ENCODE measurements at places on chromosomes 2 and 18.
A peak's percentile ranks its signal among the peaks of the same experiment; 100 is the strongest.

- no peak for DNase-seq
Observed at GRCh38 chr2:119838179-119838578, 78.5 kb downstream of the PTPN4 start.

DNA sequence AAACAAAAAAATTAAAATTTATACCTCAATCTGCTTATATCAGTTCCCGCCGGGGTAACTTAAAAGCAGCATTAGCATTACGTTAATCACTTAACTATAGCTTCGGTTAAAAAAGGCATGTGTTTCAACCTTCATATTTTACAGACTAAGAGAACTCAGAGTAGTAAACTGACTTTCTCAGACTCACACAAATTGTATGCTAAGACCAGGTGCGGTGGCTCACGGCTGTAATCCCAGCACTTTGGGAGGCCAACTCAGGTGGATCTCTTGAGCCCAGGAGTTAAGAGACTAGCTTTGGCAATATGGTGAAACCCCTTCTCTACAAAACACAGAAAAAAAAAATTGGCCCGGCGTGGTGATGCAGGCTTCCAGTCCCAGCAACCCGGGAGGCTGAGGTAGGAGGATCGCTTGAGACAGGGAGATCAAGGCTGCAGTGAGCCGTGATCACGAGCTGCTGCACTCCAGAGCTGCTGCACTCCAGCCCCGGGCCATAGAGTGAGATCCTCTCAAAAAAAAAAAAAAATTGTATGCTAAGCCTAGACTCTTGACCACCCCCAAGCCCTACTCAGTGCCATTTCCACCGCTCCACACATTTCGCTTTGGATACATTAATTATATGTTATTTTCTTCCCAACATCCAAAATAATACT, 2.4 kb downstream of the HNRNPLL start:
- peak; percentile 32 for DNase-seq

DNA sequence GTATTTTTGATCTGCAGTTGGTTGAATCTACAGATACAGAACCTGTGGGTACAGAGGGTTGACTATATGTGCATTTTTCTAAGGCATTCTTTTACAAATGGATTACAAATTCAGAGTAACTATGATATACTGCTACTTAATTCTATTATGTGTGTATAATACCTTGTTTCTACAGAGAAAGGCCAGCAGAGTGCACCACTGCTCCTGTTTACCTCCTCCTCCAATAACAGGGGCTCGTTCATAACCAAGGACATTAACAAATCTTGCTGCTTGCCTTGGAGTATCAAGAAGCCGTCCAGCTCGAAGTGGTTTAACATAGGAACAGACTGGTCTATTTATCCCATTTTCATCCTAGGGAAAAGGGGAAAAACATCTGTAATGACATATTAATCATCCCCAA, 16.4 kb downstream of the CEP76 start:
- peak; percentile 49 for DNase-seq

DNA sequence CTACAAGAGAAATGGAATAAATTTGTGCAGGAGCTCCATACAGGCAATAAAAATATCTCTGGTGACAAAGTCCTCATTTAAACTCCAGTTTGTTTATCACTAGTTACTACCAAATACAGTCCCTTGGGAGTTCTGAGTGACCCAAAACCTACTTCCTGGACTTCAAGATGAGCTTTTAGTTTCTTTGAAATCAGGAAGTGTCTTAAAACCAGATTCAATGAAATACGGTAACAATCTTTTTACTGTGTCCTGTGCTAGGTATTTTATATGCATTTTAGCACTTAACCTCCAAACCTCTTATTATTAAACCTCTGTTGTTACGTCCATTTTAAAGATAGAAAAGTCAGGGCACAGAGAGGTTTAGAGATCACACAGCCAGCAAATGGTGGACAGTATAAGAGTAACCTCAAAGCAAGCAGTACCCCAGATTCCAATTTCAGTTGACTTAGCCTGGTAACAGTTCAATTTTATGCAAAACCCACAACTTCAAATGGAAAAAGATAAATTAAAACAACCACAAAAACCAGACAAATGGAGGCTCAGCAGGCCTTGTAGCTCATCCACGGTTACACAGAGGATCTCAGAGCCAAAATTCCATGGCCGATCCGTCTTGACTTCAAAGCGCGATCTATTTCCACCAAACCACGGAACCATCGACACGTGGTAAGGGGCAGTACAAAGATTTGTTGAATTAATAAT, 1.3 kb upstream of the KCMF1 start:
- peak; percentile 72 for DNase-seq

DNA sequence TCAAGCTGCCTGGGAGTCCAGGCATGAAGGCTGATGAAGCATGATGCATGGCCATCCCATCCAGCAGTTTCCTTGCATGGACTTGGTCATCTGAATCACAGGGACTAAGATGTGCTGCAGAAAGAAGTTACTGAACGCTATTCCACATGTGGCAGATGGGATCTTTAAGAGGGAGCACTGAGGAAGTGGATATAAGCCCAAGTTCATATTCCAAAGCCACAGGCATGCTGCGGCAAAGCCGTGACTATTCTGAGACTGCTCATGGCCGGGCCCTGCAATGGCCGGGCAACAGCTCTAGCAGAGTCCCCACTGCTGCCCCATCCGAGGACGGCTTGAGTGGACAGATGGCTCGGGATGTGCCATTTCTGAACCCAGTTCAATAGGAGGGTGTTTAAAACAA, 61.5 kb downstream of the STPG4 start:
- no peak for DNase-seq

Data from erythroblast (primary cell).